ENCODE measurements at places on chromosomes 4 and X.

DNA sequence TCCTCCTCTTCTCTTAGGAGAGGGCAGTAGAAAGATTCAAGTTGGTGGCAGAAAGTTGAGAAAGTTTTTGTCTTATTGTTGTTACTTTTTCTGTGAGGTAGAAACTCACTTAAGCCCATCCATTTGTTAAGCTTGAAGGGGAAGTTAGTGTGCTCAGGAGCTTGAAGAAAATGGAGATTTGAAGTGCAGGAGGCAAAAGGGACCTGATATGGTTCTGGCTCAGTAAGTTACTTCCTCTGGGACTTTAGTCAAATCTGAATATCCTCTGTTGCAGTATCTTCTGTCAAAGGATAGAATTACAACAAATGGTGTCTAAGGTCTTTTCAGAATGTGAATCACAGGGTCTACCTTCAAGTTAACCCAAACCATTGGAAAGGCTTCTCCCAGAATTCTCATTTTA is 46.2 kb downstream of the CXCL13 start:
- DNase-seq = no peak

GRCh38 chrX:130625386-130625785 is 223.6 kb downstream of the RBMX2 start:
- no peak for DNase-seq

DNA sequence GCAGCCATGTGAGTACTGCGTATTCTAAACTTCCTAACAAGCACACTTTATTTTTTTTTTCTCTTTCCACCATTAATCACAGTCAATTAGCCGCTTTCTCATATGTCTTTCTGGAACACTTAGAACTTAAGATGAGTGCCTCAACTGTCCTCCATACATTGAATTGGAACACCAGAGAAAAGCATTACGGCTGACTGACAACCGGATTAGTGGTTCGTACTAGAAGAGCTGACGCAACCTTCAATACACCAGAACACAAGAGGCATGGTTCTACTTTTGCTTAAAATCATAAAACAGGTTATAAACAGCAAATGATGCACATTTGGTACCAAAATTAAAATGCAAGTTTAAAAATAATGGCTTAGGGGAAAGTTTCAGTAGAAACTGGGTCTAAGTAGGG is 3.3 kb downstream of the TMEM47 start:
- no peak for DNase-seq

- DNase-seq = no peak
Measured at GRCh38 chr4:185721190-185722028, 90.6 kb downstream of the SORBS2 start.

GRCh38 chr4:71494539-71494938 is 155.7 kb downstream of the SLC4A4 start:
- DNase-seq = no peak

- DNase-seq = no peak
Measured at GRCh38 chrX:23228950-23229448, 105.7 kb upstream of the PTCHD1 start.

- no peak for DNase-seq
Measured at GRCh38 chr4:83067058-83067639, 32.2 kb downstream of the COPS4 start.

DNA sequence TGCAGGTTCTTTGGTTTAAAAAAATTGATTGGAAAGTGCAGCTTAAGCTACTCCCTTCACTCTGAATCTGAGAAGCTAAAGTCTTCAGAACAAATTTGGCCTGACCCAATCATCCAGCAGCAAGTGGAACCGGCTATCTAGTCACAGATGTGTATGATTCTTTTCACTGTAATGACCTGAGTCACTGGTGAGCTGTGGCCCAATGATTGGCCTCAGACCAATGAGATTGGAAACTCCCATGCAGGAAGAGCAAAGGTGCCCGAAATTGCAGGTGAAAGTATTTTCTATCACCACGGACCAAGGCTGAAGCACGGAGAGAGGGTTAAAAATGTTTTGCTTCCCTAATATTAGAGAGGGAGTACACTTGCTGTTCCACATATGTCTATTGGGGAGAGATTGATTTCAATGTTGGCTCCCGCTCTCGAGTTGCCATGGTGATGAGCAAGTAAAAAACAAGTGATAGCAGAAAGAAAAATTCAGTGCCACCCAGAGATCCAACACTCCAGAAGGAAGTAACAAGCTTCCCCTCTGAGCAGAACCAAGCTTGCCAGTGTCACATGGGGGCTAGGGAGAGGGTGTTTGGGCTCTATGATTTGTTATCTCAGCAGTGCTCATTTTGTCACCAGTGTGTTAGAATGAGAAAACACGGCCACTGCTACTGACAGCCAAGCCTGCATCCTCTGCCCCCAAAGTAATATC is 11.2 kb downstream of the RIPPLY1 start:
- no peak for DNase-seq

DNA sequence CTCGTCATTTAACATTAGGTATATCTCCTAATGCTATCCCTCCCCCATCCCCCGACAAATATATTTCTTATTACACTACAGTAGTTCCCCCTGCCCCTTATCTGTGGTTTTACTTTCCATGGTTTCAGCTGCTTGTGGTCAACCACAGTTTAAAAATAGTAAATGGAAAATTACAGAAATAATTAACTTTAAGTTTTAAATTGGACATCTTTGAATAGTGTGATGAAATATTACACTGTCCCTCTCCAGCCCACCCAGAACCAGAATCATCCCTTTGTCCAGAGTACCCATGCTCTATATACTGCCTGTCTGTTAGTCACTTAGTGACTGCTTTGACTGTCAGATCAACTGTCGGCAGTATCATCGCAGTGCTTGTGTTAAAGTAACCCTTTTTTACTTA is 47.4 kb upstream of the VEGFC start:
- no peak for DNase-seq

DNA sequence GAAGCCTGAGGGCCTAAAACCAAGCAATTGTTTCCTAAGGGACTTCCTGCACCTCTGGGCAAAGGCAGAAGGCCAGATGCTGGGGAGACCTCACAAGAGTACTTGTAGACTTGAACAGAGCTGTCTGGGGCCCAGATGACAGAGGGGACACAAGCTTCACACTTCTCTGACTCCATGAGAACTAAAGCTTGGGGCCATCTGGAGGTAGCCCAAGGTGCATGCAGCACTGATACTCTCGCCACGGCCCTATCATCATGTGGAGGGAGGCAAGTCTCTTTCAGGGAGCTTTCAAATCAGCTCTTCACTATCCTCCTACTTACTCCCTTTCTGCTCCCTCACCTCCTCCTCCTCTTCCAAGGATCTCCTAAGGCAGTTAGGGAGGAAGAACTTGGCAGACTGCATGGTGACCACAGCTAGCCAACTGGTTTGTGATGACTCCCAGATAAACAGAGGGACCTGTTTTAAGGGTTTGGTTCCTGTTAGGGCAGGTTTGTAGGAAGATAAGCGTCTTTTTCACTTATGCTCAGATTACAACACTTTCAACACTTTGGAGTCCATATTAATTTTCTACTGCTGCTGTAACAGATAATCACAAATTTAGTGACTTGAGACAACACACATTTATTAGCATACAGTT is 23.8 kb downstream of the MSL3 start:
- no peak for DNase-seq

DNA sequence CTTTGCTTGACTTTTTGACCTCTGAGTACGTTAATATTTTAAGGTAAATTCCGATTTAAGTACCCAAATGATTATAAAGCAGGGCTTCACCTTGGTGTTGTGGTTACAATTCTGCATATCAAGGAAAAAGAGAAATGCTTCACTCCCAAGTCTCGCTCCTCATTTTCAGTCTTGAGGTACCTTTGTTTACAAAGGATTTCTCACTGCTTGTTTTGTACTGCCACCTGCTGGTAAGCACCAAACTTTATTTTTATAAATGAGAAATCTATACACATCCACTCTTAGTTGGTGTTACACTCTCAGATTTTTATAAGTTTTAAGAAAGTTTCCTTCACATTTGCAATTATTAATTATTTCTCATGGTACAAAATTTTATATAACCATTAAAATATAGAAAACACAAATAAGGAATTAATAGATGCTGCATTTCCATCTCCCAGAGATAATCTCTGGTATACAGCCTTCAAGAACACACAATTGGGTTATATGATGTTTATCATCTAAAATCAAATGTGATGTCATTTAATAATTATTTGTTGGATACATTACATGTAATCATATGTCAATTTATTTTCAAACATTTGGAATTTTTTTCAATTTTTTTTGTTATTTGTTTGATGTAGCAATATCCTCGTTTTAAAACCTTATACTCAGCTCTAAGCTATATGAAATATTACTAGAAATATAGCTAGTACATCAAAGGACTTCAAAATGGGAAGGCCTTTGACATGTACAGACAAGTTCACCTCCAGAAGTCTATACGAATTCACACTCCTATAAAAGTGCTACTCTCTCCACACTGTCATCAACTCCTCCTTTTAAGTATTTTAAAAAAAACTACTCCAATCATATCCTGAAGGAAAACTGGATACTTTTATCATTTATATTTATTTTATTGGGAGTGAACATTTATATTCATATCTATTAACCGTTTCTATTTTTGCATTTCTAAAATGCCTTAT is 179.9 kb downstream of the KCNIP4 start:
- peak; percentile 15 for DNase-seq

DNA sequence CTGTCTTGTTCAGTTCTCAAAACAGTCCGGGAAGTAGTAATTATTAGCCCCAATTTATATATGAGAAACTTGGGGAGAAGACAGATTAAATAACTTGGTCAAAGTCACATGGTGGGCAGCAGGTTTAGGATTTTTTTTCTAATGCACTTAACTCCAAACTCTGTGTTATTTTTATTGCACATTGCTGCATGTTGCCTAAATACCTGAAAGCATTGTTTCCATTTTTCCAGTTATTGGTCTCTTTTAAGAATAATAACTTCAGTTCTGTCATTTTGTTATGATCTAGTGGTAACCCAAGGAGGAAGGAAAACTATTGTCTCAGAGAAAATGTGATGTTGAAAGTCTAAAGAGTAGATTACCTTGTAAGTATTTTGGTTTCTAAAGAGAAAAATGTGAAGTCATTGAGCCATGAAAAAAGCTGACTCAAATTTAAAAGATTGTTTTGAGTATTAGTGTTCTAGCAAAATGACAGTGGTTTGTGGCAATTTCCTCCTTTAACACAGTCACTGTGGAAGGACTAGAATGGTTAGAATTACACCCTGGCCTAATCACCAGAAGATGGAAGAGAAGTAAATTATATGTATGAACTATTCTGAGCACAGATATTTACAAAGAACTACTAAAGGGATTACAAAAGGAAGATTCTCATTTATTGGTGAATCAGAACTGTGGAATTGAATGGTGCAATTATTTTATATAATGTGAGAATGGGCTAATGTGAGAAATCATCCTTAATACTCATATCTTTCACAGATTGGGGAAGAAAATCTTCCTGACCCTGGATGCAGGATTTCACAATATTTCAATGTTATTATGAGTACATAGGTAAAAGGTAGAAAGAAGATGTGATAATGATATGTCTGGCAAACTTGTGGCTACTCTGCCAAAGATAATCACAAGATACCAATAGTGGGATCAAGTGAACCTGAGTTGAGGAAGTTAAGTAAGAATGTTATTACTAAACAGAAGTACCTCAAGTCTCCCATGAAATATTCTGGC is 21.7 kb upstream of the CXCL8 start:
- peak; percentile 17 for DNase-seq

GRCh38 chr4:155535802-155536454 is 130.7 kb upstream of the GUCY1A1 start:
- DNase-seq = no peak

GRCh38 chr4:137156054-137156453 is 376.2 kb downstream of the PCDH18 start:
- DNase-seq = peak; percentile 24

- no peak for DNase-seq
Measured at GRCh38 chr4:77001907-77002306, 52.4 kb downstream of the SEPTIN11 start.

DNA sequence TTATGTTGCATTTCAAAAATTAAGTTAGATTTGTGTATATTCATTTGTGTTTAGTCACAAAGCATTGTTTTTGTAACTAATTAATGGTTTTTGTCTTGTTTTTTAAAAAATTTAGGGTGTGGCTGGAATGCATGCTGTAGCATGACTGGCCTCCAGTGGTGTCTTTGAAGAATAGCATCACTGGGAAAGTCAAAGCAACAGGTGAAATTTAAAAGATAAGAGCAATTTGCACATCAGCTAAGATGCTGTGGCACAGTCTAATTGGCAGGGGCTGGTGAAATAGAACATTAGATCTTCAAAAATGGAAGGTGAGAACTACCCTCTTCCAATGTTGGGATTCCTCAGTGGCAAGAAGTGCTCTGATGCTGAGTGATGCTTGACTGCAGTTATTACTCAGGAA is 45.3 kb downstream of the ANK2 start:
- DNase-seq = peak; percentile 43

GRCh38 chrX:129188231-129188630 is 335.1 kb downstream of the SMARCA1 start:
- no peak for DNase-seq

DNA sequence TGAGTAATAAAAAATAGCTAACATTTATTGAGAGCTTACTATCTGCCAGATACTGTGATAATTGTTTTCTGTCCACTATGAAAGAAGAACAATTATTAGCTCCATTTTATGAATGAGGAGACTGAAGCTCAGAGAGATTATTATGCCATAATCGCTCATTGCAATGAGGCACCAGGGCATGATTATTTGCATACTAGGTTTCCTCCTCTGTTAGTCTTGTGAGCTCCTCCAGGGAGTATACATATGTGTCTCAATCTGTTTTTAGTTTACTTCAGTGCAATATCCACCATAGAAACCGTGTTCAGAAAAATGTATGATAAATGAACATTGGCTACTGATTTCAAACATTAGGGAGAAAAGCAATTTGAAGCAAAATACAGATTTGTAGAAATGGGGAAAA is 139.4 kb upstream of the OTUD4 start:
- DNase-seq = no peak

- peak; percentile 31 for DNase-seq
Measured at GRCh38 chr4:74886484-74886883, 46.4 kb upstream of the PARM1 start.

DNA sequence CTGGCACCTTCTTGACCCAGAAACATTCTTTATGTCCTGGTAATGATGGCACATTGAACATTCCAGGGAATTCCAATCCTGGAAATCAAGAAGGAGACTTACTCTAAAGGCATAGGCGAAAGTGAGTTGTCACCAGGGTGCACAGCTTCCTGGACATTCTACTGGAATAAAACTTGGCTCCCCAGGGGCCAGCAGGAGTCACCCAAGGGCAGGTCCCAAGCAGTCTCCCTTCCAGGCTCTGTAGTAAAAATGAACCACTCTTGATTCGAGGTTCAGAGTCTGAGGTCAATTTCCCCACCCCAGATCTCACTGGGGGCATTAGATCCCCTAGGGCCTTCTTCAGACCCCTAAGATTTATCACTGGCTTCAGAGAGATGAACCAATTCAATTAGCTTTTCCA is 338.7 kb upstream of the GATB start:
- DNase-seq = no peak

DNA sequence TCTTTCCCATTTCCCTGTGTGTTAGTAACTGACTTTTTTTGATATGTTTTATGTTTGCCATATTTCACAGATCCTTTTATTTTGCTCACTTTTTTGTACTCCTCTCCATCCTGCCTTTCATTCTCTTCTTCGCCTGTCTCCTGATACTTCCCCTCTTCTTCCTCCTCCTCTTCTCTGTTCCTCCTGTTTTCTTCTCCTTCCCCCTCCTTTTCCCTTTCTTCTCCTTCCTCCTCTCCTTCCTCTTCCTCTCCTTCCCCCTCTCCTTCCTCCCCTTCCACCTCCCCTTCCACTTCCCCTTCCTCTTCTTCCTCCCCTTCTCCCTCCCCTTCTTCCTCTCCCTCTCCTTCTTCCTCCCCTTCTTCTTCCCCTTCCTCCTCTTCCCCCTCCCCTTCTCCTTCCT is 41.7 kb downstream of the RPGR start:
- DNase-seq = no peak

- DNase-seq = no peak
Measured at GRCh38 chr4:156396534-156396933, 442.9 kb upstream of the CTSO start.

GRCh38 chr4:54958236-54958635 is 167.2 kb downstream of the KDR start:
- no peak for DNase-seq

Measured in GM03348 (cell line).